ENCODE measurements at places on chromosomes 12 and 14.

- no peak for DNase-seq
Measured at GRCh38 chr14:24181371-24182077, 7.1 kb downstream of the IPO4 start.

GRCh38 chr12:42085594-42085993 lies 59.1 kb downstream of the GXYLT1 start:
- DNase-seq: no peak

- no peak for DNase-seq
Measured at GRCh38 chr14:104215706-104216334, 77.4 kb downstream of the KIF26A start.

DNA sequence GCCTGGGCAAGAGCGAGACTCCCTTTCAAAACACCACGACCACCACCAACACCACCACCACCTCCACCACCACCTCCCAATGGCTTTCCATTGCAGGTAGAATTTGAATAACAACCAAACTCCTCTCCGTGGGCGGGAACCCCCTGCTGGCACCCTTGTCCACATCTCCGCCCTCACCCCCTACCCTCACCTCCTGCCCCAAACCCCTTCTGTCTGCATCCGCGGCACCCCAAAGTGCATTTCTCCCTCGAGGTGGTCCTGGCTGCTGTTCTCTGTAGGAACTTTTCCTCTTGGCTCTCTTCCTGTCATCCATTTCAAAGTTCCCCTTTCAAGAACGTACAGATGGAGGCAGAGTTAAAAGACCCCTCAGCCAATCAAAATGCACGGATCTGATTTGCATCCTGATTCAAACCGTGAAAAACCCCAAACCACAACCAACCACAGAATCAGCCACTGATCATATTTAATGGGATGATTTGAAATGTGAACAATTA lies 3.8 kb downstream of the SDSL start:
- DNase-seq: no peak

DNA sequence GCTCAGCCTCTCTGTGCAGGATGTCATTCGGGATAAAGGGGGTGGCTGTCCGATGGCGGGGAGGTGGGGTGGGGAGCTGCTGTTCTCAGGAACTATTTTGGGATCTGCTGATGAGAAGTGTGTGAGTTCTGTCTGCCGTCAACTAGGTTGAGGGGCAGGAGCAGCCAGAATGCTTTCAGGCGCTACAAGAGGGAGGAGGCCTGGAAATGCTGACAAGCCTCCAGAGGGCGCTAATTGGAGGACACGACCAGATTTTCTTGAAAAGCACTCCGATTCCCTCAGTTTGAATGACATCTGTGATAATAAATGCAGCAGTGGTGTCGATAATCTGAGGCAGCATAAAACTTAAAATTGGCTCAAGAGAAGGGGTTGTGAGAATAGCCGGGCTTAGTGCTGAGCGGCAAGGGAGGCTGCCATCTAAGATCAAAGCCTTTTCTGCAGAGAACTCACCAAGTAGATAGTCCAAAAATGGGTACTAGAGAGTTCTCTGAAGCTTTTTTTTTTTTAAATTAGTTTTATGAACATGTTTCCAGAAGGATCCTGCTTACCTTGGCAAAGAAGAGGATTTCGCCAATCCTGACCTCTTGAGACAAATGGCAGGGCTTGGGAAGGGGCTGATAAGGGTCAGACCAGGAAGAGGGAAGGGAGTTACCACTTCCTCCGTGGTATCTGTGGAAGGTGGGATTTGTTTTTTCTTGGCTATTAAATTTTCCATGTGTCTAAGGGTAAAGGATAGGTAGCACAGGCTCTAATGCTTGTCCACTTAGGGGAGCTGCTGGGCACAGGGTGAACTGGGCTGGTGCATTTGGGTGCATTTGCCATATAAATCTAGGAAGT lies 94.4 kb downstream of the CRACR2A start:
- DNase-seq: peak; percentile 13

GRCh38 chr12:18932211-18932610 lies 194.3 kb downstream of the CAPZA3 start:
- DNase-seq: no peak

GRCh38 chr12:18578191-18578590 lies 159.6 kb downstream of the PLCZ1 start:
- peak; percentile 65 for DNase-seq

DNA sequence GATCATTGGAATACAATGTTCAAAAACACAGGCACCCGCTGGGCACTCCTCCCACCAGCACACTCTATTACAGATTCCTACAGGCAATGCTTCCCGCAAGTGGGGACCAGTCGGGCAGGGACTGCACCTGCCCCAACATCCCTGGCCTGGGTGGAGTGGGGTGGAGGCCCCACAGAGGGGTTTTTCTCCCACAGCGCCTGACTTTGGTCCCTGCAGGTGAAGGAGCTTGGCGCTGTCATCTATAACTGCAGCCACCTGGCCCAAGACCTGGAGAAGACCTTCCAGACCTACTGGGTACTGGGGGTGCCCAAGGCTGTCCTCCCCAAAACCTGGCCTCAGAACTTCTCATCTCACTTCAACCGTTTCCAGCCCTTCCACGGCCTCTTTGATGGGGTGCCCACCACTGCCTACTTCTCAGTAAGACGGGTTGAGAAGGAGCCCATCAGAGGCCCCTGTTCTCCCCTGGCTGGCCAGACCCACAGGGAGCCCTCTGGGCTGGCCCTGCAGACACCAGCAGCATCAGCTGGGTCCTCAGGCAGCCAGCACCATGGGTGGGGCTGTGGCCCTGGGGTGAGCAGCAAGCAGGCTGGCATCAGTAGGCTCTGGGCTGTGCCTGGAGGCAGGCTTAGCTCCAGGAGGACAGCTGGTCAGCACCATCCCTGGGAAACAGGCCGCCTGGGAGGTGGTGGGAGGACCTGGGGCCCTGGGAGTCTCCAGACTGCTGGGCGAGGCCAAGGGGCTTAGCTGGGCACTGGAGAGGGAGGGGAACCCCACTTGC lies 6.0 kb downstream of the PLD4 start:
- no peak for DNase-seq

- no peak for DNase-seq
Measured at GRCh38 chr12:54684636-54685630, 36.8 kb upstream of the DCD start.

GRCh38 chr14:26775765-26776563 lies 178.1 kb upstream of the NOVA1 start:
- DNase-seq: peak; percentile 75

- no peak for DNase-seq
Measured at GRCh38 chr14:65096323-65097089, 5.8 kb downstream of the MAX start.

DNA sequence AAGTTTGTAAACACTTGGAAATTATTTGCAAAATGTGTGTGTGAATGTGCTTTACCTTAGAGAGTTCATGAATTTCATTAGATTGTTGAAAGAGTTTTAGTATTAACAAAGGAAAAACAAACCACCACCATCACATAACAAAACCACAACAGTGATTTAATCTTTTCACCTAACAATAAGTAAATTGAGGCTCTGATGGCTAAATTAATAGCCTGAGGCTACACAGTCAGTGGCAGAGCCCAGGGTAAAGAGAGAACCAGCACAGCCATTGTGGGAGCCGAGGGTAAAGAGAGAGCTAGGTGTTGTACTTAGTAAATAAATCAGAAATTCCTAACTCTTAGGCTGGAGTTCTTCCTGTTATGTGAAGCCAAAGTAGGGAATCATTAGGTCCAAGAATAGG lies 51.2 kb upstream of the CAPRIN2 start:
- DNase-seq: no peak

DNA sequence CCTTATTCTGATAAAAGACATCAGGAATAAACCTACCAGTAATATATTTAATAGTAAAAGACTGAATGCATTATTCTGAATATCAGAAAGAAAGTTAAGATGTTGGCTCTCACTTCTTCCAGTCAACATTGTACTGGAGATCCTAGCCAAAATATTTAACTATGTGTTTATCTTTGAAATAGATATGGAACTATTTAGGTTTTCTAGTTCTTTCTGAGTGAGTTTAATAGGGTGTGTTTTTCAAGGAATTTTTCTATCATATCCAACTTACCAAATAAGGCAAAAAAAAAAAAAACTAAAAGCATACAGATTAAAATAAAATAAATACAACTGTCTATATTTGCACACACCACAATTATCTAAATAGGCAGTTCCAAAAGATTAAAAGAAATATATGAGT lies 478.9 kb upstream of the LMO3 start:
- no peak for DNase-seq

DNA sequence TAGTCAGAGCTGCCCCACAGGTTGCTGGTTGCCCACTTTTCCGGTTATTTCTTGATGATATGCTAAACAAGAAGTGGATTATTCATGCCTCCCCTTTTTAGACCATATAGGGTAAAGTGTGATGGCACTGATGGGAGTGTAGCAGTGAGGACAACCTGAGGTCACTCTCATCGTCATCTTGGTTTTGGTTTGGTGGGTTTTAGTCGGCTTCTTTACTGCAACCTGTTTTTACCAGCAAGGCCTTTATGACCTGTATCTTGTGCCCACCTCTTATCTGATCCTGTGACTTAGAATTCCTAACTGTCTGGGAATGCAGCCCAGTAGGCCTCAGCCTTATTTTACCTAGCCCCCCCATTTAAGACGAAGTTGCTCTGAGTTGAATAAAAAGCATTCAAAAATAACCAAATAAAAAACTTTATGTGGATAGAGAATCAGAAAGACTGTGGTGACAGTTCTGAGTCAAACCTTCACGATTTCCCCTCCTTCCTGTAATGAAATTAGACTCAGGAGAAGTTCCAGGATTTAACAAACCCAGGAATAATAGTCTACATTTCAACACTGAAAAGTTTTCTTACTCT lies 144.2 kb downstream of the PAWR start:
- peak; percentile 92 for DNase-seq

DNA sequence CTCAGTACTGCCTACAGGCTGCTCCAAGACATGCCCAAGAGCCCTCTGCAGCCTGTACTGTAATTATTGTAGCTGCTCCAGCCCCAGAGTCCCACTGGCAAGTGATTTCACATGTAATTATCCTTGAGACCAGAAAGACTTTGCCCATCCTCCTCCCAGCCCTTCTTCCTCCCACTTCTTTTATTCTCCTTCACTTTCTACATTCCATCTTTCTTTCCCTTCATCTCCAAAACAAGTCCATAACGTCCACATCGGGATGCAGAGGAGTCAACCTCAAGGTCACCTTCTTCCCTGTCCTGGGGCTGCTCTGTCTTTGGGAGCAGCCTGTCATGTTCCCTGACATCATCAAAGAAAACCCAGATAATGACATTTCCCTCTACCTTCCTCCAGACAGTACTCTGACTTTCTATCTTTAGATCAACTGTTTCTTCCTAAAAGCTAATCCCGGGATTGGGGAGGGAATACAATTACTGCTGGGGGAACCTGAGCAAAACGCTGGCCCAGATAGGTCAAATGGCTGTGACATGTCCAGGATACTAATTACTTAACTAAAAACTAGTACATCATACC lies 39.1 kb downstream of the SLC8A3 start:
- DNase-seq: no peak

GRCh38 chr12:31471823-31472222 lies 119.1 kb downstream of the DENND5B start:
- no peak for DNase-seq

GRCh38 chr14:34502545-34503225 lies 36.8 kb downstream of the EAPP start:
- no peak for DNase-seq

- DNase-seq: no peak
Measured at GRCh38 chr12:19382563-19382962, 56.7 kb upstream of the AEBP2 start.

GRCh38 chr12:64390275-64390851 lies at the start of gene C12orf56:
TSS of gene C12orf56 (minus strand) at chr12:64390758. CDS start at chr12:64390565, 193 bp downstream.
- peak; percentile 35 for DNase-seq

- DNase-seq: no peak
Measured at GRCh38 chr12:113146999-113147398, 2.5 kb upstream of the CFAP73 start.

DNA sequence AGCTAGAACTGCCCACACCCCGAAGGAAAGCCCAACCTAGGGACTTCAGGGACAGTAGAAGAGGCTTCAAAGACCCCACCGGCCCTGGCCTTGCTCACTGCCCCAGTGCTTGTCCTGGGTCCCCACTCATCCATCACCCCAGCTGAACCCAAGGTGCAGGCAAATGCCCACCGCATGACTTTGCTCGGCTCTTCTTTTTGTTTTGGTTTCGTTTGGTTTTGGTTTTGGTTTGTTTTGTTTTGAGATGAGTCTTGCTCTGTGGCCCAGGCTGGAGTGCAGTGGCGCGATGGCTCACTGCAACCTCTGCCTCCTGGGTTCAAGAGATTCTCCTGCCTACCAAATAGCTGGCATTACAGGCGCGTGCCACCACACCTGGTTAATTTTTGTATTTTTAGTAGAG lies 9.0 kb downstream of the CCDC85C start:
- DNase-seq: peak; percentile 20

DNA sequence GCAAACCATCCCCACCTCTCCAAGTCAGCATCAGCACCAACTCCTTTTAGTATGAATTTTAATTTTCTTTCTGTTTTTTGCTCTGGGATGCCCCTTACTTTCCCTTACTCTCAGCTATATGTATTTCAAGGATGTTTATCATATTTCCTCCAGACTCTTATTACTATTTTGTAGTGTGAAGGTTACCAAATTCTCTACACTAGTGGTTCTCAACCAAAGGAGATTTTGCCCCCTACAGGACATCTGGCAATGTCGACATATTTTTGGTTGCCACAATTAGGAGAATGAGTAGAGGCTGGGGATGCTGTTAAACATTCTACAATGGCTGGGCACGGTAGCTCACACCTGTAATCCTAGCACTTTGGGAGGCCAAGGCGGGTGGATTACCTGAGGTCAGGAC lies 29.1 kb upstream of the SOS2 start:
- DNase-seq: peak; percentile 31

DNA sequence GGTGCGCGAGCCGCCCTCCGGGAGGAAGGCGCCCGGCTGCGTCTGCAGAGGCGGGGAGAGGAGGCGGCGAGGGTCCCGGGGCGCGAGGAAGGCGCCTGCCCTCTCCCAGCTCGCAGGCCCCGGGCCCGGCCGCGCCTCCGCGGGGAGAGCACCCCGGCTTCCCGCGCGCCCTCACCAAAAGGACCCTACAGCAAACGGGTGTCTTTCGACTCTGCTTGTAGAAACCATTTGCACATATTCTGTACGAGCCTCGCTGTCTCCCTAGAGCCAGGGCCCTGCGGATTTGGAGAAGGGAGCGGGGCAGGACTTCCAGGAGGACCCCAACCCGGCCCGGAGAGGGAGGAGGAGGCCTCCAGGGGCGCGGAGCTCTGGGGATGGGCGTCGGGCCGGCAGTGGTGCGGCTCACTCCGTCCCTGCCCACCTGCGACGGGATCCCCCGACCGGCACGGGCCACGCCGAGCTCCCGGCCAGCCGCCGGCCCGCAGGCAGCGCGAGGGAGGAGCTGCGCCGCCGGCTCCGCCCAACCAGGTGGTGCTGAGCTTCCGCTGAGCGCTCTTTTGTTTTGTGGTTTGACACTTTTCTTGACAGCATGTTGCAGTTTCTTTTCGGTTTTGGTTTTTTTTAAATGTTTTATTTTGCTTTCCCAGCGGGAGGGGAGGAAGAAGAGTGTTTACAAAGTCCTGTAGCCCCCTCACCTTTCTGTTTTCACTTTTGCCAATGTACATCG lies 103.3 kb upstream of the FKBP4 start:
- DNase-seq: peak; percentile 18

DNA sequence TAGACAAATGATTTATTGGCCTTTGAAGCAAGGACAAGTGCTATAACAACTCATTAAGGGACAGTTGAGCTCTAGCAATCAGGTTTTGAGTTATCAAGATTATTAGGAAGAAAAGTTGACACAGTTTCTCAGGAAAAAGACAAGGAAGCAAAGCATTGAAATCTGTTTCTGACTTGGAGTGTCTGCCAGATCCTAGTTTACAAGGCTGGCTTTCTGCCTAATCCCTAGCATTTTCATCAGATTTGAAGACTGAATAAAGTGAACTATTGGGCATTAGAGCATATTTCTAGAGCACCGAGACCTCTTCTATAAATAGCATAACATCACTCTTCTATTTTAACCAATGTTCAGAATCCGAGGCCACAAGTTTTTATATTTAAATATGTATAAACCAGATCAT lies 7.0 kb downstream of the SYT1 start:
- no peak for DNase-seq

All from kidney tubule cell (primary cell).